Activated gamma-delta T cell (primary cell): ENCODE measurements at places on chromosomes 11 and 22.
A peak's percentile ranks its signal among the peaks of the same experiment; 100 is the strongest.

DNA sequence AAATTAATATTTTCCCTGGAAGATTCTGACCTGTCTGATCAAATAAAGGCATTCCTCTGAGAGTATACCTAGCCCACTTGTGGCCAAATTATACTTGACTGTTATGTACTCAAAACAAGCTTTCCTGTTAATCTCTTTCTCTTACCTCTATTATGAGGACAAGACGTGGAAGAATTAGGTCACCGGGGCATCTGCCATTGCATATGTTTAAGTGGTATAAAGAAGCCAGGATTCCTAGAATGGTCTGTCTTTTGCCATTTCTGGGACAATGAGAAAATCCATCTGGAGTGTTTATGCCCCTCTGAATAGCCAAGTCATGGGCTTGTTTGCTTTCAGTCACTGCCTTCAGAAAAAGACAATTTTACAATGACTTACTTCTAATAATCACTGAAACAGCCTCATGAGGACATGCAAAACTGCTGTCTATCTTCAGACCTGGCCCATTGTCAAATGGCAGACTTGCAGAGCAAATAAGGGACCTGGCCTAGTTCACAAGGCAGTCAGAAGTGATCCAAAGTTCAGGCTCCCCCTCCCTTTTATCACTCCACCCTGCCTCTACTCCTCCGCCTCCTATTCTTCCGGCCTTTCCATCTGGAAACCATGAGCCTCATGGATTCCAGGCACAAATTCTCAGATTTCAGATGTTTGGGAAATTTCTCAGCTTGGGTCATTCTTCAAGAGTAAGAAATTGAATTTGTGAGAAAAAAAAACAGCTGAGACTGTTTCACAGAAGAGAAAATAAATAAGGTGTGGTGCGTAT, 128.1 kb upstream of the LDLRAD3 start:
- DNase-seq, result no peak

- no peak for DNase-seq
Measured at GRCh38 chr11:69508974-69509373, 27.5 kb downstream of the LINC01488 start.

DNA sequence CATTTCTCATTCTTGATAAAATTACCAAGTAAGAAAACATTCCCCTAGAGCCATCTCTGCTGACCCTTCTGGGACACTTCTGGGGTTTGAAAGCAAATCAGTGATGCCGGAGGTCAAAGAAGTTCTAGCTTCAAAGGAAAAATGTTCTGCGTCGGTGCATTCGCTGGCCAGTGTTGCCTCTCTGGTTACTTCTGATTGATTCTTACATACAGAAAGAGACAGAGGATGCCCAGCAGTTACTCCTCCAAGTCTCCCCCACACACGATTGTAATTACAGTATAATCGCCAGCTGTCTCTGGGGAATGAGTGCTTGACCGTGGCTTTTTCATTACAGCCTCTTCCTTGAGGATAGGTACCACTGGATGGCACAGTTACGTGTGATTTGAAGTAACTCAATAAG, 150.9 kb downstream of the SNX19 start:
- DNase-seq, result no peak

DNA sequence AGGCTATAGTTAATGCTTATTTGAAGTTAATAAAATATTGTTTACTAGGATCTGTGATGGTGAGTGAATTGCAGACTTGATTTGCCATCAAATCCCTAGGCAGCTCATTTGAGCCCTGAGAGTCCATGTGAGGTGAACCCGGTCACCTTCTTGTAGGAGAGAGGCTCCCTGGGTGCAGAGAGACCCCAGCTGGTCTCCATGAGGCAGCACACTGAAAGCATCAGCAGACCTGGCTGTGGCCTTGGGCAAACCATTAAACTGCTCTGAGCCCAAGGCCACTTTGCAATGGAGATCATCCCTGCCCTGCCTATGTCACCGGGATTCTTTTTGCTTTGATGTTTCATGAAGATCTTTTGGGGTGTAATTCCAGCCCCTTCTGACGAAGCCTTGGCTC, 125.2 kb downstream of the MICAL2 start:
- no peak for DNase-seq

DNA sequence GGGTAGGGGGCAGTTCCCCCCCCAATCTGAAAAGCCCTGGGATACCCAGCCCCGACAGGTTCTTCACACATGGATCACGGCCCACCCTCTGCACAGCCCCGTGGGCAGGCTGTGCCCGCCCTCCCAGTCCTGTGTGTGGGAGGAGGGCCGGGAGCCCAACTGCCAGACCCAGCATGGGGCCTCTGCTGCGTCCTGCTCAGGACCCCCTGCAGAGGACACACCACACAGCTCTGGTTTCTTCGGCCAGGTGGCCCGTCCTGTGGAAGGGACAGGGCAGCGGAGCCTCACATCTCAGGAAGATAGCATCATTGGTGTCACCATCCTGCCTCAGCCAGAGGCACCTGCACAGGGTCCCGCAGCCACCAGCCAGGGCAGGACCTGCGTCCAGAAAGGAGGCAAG, 396.0 kb downstream of the TBC1D22A start:
- DNase-seq, result no peak

DNA sequence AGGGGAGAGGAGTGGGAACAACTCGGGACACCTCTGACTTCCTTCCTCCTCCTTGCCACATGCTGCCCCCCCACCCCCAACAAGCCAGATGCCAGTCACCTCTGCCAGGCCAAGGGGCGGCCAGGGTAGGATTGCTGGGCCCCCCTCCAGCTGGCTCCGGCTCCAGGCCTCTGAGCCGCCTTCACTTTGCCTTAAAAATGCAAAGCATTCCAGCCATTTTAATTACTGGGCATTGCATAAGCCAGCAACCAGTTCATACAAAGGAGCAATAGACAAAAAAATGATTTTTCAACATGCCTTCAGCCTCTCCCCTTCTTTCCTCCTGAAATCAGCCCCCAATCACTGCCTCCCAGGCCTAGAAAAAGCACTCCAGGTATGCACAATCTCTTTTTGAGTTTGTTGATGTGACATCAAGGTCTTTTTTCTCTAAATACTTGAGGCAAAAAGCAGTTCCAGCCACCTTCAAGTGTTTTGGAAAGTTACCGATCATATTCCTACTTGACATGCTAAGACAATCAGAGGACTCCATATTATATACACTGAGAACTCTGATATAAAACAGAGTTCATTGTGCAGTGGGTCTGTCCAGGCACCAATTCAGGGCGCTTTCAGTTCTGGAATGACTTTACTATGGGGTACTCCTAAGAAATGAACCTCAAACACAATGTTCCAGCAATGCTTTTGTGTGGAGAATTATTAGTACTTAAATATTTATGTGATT, 12.4 kb upstream of the TIMP3 start:
- no peak for DNase-seq

- no peak for DNase-seq
Measured at GRCh38 chr11:92789761-92790160, 179.7 kb upstream of the MTNR1B start.

GRCh38 chr22:44159221-44159620, 21.5 kb upstream of the PARVG start:
- no peak for DNase-seq

- no peak for DNase-seq
Measured at GRCh38 chr11:58576887-58577471, 1.3 kb upstream of the LPXN start.

GRCh38 chr11:87304412-87304811, 266.7 kb downstream of the TMEM135 start:
- no peak for DNase-seq

- DNase-seq, result no peak
Measured at GRCh38 chr11:6410695-6411430, 8.0 kb downstream of the APBB1 start.

- no peak for DNase-seq
Measured at GRCh38 chr11:12724301-12725054, 50.3 kb downstream of the TEAD1 start.

DNA sequence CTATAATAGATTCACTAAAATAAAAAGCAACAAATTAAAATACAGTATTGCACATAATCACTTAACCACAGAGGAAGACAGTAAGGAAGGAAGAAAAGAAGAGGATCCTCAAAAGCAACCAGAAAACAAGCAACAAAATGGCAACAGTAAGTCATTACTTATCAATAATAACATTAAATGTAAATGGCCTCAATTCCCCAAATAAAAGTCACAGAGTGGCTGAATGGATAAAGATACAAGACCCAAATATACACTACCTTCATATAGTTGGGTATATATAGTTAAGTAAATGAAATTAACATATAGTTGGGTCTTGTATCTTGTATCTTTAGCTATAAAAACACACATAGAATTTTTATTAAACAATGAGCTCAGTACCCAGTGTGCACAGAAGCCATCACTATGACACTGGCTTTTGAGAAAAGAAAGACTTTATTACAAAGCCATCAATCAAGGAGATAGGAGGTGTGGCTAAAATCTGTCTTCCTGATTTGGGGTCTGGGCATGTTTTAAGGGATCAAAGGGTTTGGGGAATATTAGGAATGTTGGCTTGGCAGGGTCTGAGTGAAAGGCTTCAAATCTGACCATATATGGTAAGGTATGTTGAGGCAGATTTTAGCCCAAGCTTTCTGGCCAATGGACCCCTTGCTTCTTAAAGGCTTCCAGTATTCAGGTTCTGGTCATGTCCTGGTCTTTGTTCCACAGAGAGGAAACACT, 13.4 kb upstream of the GLYAT start:
- DNase-seq, result no peak

- DNase-seq, result no peak
Measured at GRCh38 chr11:67389477-67389876, 2.3 kb upstream of the RAD9A start.

GRCh38 chr11:44224867-44225501, 85.0 kb downstream of the ALX4 start:
- no peak for DNase-seq

GRCh38 chr11:65654375-65655349, 8.1 kb downstream of the RELA start:
- DNase-seq, result no peak

DNA sequence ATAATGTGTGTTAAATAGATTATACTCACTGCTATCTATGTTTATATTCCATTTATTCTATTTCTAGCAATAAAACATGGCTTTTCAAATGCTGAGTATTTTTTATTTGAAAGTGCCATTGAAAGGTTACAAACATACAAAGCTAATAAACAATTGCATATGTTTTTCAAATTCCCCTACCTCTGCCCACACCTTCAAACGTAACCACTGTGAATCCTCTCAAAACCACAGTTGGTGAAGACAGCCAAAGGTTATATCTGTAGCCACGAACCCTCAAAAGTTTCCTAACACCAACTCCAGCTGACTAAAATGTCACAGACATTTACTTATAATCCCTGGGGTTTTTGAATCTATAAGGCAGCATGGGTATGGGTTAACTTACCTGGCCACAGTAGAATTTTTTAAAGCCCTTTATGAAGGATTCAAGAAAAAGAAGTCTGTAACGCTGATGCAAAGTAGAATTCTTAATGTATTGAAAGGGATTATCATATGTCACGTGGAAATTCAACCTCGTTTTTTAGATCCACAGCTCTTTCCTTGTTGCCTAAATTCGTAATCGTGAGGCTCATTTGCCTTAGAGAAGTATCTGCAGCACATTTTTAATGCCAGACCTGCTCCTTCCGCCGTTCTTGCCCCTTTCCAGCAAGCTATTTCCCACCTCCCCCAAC, 122.5 kb upstream of the ZC3H12C start:
- no peak for DNase-seq

DNA sequence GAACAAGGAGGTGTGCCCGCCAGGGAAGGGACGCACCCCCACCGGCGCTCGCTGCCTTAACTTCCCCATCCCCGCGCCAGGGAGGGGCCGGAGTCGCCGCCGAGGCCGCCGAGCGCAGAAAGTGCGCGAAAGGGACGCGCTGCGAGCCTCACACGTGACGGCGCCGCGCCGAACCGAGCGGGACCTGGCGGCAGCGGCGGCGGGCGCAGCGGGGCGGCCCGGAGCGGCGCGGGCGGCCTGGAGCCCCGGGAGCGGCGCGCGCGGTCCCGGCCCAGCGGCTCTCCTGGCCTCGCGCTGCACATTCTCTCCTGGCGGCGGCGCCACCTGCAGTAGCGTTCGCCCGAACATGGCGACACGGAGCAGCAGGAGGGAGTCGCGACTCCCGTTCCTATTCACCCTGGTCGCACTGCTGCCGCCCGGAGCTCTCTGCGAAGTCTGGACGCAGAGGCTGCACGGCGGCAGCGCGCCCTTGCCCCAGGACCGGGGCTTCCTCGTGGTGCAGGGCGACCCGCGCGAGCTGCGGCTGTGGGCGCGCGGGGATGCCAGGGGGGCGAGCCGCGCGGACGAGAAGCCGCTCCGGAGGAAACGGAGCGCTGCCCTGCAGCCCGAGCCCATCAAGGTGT, at the start of gene SORL1:
TSS of gene SORL1 (plus strand) at position 329 of the 623 bp plus-strand sequence. CDS start at position 347, 18 bp downstream.
- peak; percentile 50 for DNase-seq

- DNase-seq, result no peak
Measured at GRCh38 chr11:129210831-129211181, 18.7 kb upstream of the ARHGAP32 start.

- DNase-seq, result no peak
Measured at GRCh38 chr11:63563201-63564055, at the start of gene PLAAT2. PLAAT2 (minus strand) TSS chr11:63563379; CDS start chr11:63563324, 55 bp downstream.

DNA sequence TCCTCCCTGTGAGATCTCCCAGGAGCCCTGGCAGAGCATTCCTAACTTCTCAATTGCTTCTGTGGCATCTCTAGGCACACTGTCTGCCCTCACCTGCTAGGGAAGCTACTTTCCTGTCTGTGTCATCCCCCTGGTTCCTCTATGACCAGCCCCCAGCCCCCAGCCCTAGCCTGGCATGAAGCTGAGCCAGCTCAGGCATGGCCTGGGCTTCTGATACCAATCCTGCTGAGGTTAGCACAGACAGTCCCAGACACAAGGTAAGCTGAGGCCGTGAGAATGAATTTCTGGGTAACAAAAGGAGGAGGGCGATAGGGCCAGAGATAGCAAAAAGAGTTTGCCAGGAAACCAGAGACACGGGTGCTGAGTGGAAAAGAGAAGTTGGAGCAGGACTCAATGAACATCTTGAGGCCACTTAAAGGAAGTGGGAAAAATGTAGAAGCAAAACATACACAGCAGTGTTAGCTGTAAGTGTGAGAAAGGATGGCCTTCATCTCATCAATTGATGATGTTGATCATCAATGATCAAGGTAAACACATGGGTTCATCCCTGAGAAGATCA, 87.6 kb upstream of the PICALM start:
- DNase-seq, result no peak

GRCh38 chr22:37505565-37505964, 13.7 kb downstream of the CARD10 start:
- DNase-seq, result no peak
